ENCODE measurements at places on chromosomes 12 and 14. TPM values are rescaled to one million over a fixed set of nuclear protein-coding genes. Genes with fewer than 3 reads are reported as not detected.

The ADAMTS20 gene
- total RNA-seq = not detected

The NANOG gene
- not detected for total RNA-seq

The DYNLL1 gene
- 69.7 TPM for total RNA-seq

The POTEG gene
- not detected for total RNA-seq

DNA sequence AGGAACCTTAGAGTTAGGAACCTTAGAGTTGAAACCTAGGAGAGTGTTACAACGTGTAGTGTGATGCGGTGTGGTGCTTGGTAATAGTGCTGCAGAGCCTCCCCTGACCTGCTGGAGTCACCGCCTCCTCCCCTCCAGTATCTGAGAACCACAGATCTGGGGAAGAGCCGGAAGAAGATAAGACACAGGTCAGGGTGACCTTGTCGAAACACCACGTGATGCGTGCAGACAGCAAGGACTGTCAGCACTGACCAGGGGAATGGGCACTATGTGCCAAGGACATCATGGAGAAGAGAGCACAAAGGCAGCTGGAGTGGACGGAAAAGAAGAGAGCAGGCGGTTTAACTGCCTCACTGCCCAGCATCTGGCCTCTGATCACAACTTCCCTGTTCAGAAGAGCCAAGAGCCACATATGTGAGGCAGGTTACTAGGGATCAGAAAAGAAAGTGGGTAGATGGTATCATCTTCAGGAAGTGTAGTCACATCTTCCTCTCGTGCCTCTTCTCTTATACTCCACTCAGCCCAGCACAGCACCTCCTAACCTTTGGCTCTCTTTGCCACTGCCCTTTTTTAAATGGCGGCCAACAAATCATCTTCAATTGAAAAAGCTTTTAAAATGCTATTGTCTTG, 93.7 kb downstream of the TESC start:
- no peak for DNase-seq

DNA sequence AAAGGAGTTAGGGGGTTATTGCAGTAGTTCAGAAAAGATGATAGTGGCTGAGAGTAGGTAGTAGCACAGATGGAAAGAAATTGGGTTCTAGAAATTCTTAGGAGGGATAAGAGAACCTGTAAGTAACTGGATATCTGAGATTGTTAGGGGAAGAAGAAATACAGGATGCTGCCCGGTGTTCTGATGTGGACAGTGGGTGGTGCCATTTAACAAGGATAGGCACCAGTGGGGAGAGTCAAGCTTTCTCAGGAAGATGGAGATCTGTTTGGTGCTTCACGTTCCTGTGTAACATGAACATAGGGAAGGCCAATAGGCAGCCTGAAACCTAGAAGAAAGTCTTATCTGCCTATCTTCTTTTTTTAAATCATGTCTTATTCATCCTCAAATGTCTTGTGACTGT, 245.9 kb downstream of the NPAS3 start:
- no peak for DNase-seq

DNA sequence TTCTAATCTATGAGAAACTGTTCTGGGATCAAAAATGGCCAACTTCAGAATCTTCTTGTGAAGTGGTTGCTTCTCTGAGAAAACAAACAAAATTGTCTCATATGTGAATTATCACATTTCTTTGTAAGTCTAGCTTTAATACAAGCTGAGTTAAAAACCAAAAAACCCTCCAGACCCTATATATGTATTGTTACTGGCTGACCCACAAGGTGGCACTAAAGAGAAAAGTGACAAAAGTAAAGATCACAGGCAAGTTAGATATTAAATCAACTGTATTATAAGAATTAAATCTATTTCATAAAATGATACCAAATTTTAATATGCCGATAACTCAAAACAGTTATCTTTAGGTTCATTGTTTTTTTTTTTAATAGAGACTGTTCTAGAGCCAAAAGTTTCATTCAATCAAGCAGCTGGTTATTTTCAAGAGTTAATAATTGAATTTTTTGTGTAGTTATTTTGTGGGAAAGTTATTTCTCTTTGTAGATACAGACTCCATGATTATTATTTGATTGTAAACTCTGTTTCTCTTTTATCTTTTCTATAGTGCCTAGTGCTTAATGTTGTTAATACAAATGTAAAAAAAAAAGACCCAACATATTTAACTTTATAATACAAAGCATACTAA, 7.5 kb upstream of the TRHDE start:
- DNase-seq = no peak

Data from natural killer cell (primary cell).